ENCODE measurements at places on chromosomes 1 and 21.
A peak's percentile ranks its signal among the peaks of the same experiment; 100 is the strongest.

- no peak for DNase-seq
Observed at GRCh38 chr1:233485809-233486398, 128.0 kb upstream of the KCNK1 start.

DNA sequence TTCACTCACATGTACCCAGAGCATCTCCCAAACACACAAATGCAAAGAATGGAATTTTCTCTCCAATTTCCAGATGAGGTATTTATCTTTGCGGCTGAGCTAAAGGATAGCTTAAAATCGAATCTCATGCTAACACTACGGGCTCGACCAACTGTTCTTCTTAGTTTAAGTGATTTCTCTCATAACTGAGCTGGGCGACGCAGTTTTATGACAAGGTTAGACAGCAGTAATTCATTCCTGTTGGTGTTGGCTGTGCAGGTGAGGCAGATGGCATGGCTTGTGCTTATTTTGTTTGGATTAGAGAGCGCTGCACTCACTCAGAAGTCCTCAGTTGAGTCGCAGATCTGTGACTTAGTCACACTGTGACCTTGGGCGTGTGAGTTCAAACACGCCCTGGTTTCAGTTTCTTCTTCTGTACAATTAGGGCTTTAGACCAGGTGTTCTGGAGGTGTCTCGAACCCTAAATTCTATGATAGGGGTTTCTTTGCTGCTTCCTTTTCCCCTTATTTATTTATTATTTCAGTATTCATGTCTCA is 41.5 kb upstream of the MRPS6 start:
- DNase-seq, result no peak

- no peak for DNase-seq
Observed at GRCh38 chr1:205777994-205778393, 2.7 kb upstream of the RAB29 start.

DNA sequence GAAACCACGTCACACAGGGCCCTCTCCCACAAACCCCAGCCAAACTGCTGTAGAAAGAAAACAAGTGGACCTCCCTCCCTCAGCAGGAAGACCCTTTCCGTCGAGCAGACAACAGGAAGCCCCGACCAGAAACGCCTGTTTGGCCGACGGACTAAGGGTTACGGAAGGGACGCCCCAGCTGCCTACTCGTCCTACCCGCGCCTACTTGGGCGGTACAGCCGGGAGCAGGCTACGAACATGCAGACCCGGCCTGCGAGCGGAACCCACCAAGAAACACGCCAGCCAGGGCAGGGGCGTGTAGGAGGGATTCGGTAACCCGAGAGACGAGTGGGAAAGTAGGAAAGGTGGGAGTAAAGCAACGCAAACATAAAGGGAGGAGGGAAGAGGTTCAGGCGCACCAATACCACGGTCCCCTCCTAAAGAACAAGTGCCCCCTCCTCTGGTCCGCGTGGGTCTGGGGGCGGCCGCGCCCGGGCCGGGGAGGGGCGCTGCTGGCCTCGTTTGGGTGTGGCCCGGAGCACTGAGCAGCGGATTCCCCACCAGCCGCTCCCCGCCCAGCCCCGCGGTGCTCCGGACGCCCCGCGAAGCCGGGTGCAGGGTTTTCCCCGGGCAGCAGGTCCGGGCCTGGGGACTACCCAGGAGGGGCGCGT is 450 bp downstream of the S100A10 start:
- no peak for DNase-seq

DNA sequence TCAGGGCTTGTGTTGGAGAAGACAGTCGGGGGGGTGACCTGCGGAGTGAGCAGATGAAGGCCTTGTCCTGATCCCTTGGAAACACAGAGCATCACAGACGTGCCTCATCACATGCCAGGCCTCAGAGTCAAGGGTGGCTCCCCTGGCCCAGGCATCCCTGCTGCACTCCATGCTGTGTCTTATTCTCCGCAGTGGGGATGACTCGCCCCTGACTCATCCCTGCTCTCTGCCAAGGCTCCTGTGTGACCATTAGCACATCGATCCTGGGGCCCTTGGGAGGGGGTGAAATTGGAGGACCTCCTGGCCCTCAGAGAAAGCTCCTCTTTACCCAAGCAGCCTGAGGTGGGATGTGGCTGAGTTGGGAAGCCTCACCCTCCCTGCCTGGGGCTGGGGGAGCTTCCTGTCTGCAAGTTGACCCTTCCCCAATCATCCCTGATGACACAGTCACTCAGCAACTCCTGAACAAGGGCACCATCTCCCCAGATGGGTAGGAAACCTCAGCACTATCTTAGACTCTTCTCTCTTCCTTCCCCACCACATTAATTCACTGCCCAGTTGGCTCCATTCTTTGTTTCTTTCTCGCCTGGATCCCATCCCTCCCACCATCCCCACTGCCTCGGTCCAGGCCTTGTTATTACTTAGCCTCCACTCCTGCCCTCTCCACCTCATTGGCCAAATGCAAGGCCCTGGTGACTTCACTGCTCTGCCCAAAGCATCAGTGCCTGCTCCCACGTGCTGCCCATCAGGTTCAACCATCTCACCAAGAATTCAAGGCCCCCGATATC is 74.6 kb downstream of the CAMK2N1 start:
- DNase-seq, result peak; percentile 93

GRCh38 chr1:182639330-182639729 is 35.1 kb upstream of the RGS16 start:
- no peak for DNase-seq

DNA sequence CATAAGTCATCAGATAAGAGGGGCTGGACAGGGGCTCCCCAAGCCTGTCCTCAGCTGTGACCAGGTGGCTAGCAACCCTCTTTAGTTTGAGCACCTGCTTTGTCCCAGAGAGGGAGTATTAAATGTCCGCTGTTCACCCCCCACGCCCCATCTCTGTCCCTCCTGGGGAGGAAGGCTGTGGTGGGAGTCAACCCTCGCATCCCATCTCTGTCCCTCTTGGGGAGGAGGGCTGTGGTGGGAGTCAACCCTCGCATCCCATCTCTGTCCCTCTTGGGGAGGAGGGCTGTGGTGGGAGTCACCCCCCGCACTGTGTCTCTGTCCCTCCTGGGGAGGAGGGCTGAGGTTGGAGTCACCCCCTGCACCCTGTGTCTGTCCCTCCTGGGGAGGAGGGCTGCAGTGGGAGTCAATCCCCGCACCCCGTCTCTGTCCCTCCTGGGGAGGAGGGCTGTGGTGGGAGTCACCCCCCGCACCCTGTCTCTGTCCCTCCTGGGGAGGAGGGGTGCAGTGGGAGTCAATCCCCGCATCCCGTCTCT is 72.6 kb upstream of the ABCG1 start:
- no peak for DNase-seq

DNA sequence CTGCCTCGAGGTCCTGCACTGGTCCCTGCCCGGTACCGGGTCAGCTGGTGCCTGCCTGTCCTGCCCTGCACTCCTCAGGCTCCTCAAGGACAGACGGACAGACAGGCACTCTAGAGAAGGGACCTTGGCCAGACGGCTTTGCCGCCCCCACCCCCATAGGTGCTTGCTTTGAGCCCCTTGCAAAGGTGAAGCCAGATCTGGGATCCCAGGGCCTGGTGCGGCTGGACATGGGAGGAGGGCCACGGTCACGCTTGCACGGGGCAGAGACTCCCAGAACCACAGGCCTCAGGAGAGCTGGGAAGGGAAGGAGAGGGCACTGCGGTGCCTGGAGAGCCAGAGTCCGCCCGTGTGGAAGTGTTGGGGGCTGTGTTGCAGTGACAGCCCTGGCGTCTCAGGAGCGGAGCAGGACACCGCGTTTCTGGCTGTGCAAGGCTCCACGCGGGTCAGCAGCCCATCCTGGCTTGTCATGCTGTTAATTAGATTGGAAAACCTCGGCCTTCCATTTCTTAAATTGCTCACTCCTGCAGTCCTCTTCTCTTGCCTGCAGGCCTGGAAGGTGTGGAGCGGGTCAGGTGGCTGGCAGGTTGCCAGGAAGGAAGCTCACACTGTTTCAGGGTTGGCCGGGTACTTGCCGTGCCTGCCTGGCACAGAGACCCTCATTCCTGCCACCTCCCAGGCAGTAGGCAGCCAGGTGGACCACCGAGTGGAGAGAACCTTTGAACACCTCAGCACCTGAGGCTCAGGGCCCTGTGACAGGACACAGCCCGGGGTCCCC is 16.3 kb downstream of the COL18A1 start:
- no peak for DNase-seq

DNA sequence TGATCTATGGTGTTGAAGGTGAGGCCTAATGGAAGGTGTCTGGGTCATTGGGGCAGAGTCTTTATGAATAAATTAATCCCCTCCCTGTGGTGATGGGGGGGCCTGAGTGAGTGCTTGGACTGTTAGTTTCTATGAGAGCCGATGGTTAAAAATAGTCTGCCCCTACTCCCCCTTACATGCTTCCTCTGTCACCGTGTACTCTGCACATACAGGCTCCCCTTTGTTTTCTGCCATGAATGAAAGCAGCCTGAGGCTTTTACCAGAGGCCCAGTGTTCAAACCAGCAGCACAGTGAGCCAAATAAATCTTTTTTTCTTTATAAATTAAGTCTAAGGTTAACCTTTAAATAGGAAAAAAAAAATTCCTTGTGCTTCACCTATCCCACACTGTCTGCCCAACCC is 657.0 kb downstream of the AMY1C start:
- no peak for DNase-seq

DNA sequence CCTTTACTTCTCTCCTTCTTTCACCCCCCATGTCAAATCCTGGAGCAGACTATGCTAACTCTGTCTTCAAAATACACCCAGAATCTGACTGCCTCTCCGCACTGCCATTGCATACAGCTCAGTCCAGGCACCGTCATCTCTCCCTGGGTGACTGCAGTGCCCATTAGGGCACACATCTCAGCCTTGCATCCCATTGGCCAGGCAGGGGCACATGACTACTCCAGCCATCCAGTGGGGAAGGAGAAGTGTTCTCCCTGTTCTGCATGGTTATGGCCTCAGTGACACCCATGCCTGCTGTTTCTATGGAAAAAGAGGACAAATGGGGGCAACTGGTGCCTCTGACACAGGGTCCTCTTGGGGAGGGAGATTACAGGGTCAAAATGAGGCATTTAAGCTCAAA is 270.5 kb downstream of the MATN1 start:
- no peak for DNase-seq

- DNase-seq, result no peak
Observed at GRCh38 chr1:197471248-197471985, 203.4 kb downstream of the CRB1 start.

DNA sequence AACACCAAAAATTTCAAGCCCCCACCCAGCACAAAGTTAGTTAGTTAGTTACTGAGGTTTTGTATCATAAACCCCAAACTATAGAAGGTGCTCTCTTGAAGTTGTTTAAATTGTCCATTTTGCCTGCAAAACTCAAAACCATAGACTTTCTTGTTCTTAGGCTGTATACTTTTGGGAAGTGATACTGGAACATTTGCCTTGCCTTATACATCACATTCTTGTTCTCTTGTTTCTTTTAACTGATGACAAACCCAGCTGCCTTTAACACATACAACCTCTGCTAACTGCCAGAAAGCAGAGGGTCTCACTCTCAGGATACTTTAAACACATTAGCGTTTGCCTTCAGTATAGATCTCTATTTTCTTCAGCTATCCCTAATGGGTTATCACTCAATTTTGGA is 570.5 kb downstream of the MRPL39 start:
- DNase-seq, result no peak

DNA sequence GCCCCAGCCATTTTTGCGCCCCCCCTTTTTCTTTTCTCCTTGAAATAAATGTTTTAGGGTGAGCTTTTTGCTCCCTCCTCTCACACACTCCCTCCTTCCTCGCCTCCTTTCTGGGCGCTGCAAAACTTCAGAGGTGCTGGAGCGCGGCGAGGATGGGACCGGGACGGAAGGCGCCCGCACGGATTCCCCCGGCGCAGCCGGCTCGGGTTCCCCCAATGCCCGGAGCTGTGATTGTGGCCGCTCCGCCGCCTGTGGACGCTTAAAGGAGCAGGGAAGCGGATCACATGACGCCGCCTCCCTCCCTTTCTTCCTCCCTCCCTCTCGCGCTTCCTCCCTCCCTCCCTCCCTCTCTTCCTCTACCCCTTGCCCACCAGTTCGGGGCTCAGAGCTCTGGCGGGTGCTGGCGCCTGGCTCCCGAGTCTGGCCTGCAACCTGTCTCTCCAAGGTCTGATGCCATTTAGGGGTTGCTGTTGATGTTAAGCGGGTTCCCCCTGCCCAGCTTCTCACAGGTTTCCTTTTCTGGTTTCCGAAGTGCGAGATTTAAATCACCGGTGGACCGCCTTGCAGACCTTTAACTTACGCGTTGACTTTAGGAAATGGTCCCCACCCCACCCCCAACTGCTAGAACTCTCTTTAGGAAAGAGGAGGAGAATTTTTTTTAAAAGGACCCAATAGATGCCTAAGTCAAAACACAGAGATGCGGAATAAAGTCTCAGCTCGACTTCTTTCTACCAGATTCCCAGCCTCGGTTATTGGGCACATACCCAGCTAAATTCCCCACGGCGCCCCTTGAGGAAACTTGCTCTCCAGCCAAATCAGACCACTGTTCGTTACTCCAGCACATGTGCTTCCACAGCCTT is at the start of gene WLS:
TSS of gene WLS (minus strand) at position 235 of the 860 bp plus-strand sequence. CDS start at position 11, 224 bp downstream.
- peak; percentile 80 for DNase-seq

- DNase-seq, result peak; percentile 55
Observed at GRCh38 chr1:8133657-8134430, 107.7 kb upstream of the ERRFI1 start.

DNA sequence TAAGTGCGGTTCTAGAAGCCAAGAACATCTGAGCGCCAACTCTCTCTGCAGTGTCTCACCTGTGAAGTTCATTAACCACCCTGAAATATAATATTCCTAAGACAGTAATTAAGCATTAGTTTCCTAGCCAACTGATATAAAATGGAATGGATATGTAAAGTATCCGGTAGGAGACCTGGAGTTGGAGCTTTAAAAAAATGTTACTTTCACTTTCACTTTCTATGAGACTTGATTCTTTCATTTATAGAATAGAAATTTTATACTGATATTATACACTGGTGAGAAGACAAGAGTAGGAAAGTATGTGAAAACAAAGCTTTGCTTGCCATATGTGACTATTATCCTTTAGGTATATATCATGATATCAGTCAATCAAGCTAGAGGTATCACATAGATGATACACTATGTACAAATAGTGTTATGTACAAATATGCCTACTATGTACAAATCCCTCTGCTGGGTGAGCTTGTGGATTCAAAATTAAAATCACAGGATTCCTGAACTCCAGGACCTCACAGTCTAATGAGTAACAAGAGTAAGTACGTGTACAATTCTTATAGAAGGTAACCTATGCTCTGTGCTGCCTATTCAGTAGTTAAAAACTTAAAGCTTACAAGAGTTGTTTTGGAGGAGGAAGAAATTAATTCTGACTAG is 934.2 kb downstream of the TTLL7 start:
- DNase-seq, result no peak

GRCh38 chr1:204544321-204544720 is 28.1 kb downstream of the MDM4 start:
- no peak for DNase-seq

DNA sequence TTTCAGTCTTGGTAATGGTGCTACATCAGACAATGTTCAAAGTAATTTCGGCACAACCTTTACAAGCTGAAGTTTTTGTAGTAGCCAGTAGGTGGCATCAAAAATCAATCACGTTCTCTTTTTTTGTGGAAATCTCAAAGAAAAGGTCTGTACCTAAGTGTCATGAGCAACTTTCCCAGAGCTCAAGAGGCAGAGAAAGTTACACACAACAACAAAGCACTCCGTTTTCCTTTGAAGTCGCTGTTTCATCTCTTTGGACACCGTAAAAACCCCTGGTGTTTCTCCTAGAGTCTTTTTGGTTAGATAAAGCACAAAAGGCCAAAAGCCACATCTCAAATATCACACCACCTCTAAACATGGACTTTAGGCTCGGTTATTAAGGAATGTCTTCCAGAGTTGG is 131.6 kb downstream of the LHX8 start:
- no peak for DNase-seq
